Stimulated activated CD8-positive, alpha-beta memory T cell treated with anti-CD3 and anti-CD28 coated beads, Interleukin-7, amount 100 ng/mL, for 24 hours (primary cell): ENCODE measurements at places on chromosomes 11 and 22.

GRCh38 chr22:49659281-49659923 is 168.3 kb downstream of the BRD1 start:
- DNase-seq, result no peak

GRCh38 chr11:113377681-113378412 is 9.7 kb upstream of the ANKK1 start:
- DNase-seq, result no peak

DNA sequence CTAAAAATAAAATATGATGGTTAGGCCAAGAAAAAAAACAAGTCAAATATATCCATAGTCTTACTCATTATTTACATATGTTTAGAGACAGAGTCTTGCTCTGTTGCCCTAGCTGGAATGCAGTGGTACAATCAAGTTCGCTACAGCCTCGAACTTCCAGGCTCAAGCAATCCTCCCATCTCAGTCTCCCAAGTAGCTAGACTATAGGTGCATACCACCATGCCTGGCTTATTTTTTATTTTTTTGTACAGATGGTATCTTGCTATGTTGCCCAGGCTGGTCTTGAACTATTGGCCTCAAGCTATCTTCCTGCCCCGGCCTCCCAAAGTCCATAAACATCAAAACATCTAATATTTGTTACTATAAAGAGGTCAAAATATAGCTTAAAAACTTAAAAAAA is 36.1 kb downstream of the C2CD3 start:
- DNase-seq, result no peak

DNA sequence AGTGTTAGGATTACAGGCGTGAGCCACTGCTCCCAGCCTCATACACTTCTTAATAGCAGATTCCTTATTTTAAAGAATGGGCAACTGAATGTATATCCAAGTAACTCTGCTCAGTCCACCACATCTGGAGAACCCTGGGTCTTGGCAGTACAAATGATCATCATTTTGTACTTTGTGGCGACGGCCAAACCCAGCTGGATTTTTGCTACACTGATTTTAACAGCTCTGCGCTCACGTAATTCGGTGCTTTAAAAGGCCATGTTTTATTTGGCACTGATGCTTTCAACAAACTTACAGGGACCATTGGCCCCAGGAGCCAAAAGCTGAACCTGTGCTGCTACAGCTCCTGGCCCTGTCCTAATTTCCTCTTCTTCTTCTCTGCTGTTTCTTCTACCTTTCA is 60.8 kb upstream of the PDE3B start:
- DNase-seq, result no peak

GRCh38 chr11:2314136-2314524 is 12.3 kb downstream of the TSPAN32 start:
- no peak for DNase-seq

DNA sequence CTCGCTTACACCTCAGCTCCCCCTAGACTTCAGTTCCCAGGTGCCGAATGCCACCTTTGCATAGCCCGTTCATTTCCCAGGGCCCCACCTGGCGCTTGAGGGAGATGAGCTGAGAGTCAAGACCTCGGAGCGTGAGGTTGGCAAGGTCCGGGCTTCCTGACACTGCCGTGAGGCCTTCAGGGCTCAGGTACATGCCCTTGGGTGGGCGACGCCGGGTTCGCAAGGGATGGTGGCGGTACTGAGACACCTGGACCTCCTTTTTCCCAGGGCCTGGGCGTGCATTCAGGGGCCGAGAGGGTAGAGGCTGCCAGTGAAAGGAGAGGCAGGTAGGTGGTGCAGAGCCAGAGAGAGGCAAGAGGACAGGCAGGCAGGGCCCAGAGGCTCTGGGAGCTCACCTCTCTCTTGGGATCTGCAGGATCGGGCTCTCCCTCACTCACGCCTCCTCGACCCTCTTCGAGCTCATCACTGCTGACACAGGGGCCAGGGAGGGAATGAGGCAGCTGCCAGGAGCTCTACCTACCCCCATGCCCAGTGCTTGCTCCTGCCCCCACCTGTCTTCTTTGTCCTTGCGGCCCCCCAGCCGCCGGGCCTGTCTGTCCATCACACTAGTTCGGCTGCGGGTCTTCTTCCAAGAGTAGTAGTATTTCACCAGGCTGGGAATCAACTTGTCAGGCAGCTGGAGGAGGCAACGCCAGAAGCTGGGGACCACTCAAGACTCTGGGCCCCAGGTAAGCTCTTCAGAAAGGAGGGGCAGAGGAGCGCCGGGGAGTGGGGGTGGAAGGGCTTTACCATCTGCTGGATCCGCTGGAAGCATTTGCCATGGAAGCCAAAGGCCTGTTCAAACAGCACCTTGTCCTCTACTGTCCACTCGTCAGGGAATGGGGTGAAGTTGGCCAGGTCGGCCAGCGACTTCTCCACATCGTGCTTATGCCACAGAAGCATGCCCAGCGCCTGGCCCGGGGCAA is 2.8 kb downstream of the RCOR2 start:
- DNase-seq, result no peak

DNA sequence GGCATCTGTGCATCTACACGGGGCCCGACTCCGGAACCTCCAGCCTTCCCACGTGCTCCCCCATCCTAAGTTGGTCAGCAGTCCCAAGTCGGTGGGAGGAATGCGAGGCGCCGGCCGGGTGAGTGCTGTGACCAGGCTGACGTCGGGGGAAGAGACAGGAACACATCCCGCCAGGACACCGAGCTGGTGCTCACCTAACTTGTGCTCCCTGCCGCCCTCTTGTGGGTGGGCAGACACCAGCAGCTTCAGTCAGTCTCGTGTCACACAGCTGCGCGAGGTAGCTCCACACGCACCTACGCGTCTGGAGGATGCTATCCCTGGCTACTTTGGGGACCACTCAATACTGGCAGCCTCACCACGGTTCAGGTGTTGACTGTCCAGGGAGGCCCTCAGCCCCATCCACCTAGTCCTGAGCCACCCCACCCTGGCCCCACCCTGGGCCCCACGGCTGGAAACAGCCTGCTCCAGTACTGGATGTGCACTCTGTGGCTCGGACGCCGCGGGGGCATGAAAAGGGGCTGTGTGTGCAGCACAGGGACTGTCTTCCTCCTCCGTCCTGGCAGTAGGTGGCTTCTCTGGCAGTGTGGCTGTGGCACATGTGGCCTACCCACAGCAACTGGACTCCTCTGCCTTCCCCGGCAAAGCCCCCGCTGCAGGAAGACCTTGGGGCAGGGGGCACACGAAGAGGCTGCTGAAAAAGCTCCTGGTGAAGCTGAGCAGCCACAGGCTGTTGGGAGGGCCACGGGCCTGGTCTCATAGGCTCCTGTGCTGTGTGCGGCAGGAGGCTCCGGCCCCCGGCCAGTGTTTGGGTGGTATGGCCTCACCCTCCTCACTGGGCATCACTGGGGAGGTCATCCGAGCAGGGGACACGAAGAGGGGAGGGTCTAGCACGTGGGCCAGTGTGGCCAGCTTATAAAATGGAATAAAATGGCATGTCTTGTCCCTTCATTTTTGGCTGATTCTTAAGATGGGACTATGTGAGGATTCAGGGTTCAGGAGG is 11.2 kb upstream of the BID start:
- DNase-seq, result no peak

- no peak for DNase-seq
Observed at GRCh38 chr11:936199-936598, 10.5 kb downstream of the AP2A2 start.

DNA sequence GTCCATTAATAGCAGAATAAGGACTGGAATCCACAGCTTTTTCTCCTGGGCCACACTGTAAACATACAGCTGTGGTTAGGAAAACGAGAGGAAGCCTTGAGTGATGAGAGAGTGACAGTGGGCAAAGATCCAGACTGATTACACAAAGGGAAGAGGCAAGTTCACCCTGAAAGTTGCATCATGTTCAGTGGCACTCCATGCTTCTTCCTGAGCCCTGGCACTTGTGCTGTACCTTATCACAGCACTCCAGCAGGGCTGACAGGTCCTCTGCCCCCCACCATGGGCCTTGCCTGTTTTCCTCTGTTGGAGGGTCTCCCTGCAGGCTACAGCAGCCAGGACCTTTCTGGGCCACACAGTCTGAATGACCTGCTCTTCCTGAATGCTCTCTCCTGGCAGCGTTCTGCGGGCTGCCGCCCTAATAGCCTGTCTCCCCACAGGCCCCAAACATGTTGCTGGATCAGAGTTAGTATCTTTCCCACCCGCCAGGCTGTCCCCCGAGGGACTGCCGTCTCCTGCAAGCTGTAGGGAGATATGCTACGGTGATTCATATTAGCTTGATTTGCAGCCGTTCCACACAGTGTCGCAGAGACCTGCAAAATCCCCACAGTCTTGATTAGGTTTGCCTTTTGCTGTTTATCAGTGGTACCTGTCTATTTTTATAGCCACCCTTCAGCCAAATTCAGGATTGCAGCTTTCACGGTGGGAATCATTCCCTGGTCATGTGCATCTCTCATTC is 60.2 kb downstream of the NTM start:
- DNase-seq, result no peak

DNA sequence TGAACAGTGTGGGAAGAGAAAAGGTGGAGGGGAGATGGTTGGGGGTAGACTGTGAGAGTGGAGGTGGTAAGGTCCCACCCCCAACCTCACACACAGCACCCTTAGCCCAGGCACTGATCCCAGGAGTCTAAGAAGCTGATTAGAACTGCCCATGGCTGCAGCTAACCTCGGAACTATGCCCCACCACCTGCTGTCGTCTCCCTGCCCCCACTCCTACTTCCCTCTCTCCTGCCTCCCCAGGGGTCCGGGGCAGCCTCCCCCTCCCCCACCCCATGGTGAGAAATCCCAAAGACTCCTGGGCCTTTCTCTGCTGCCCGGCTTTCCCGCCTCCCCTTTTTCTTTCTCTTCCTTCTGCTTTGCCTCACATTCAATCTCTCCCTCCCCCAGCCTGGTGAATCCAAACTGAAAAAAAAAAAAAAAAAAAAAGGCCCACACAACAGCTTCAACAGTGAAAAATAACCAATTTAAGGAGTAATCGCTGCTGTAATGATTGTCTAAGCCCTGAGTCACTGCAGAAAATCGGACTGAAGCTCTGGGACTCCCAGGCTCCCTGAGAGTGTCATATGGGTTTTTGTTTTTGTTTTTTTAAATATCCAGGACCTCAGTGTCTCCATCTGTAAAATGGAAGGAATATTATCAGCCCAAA is 9.6 kb upstream of the TP53I11 start:
- no peak for DNase-seq

DNA sequence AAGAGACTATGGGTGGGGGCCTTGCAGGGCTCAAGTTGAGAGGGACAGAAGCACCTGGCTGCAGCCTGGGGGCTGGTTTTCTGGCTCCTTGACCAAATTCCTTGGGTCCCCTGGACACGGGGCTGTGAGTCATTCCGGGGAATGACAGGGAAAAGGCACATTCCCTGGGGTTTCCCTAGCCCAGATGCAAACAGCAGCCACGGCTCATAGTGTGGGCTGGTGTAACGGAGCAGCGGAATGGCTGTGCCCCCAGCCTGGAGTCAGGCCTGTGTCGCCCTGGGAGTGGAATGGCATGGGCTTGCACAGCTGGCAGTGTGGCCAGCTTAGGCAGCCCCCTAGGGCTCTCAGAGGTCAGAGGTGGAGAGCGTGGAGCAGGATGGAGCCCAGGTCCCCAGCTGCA is 77.6 kb upstream of the KCNQ1OT1 start:
- no peak for DNase-seq

DNA sequence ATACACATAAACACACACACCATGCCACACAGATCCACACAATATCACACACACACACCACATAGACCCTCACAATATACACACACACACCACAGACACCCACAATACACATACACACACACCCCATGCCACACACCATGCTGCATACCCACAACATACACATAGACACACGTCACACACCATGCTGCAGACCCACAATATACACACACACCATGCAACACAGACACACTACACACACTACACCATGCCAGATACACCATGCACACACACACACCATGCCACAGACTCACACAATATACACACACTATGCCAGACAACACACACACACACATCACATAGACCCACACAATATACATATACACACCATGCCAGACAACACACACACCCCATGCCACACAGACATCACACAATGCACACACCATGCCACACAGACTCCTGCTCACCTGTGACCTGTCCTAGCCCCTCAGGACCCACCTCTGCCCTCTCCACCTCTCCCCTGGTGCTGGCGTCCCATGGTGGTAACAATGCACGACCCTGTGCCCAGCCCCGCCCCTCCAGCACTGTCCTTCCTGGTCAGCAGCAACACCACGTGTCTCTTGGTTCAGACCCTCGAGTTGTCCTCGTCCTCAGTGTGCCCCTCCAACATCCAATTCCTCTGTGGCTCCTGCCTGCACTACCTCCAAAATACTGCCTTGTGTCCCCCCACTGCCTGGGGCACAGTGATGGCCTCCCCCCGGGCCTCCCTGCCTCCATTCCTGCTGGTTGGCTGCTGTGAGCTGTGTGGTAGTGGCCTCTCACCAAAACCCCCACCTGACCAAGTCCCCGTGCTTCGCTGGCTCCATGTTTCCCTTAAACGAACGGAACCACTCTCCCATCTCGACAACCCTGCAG is 23.7 kb upstream of the RFPL3 start:
- DNase-seq, result no peak

DNA sequence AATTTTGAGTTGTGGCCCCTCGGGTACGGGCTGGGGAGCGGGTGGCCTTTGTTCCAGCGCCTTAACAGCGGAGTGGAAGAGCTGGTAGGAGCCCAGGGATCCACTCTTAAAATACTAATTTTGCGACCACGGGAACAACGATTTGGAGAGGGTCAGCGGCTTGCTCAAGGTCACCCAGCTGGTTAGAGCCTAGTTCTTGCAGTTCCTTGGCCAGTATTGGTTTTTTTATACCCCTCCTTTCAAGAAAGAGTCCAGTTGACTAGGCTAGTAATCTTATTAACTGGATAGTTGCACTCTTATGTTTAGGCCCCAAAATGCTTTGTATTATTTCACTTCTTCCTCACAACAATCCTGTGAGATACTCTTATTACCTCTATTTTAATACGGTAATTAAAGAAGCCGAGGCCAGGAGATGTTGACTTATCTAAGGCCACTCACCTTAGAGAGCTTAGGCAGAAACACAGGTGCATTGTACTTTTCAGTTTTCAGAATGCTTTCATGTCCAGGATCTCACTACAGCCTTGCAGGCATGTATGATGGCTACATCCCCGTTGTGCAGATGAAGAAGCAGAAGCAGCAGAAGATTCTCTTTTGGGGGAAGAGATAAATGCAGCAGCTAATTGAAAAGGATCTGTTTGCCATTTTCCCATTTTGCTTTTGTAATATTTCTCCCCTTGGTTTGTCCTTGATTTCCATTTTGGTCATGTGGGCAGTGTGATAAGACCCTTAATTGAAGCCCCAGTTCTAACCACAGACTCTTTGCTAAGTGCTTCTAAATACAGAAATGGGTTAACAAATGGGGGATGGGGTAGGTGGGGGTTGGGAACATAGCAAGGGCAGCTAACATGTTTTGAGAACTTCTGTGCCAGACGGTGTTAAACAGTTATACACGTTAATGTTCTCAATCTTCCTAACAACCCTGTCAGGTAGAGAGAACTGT is 1.4 kb downstream of the SREBF2 start:
- no peak for DNase-seq

DNA sequence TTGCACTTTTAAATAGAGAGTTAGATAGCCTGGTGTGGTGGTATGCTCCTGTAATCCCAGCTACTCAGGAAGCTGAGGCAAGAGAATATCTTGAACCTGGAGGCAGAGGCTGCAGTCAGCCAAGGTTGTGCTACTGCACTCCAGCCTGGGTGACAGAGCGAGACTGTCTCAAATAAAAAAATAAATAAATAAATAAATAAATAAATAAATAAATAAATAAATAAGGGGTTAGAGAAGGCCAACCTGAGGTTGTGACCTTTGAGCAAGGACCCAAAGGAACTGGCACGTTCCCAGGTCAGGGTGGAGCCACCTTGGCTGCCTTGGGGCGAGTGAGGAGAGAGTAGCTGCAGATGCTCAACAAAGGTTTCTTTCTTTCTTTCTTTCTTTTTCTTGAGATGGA is 65.3 kb upstream of the TENM4 start:
- DNase-seq, result no peak

- DNase-seq, result no peak
Observed at GRCh38 chr11:4154503-4154902, 59.9 kb downstream of the RRM1 start.
